ENCODE measurements at places on chromosomes 11 and 22. TPM values are rescaled to one million over a fixed set of nuclear protein-coding genes. Genes with fewer than 3 reads are reported as not detected.
A peak's percentile ranks its signal among the peaks of the same experiment; 100 is the strongest.

PDGFB gene
- 9.9 TPM for total RNA-seq

CPT1A gene
- total RNA-seq: 33.3 TPM

PYGM gene
- 22.4 TPM for total RNA-seq

- DNase-seq: no peak
- H3K4me3 ChIP-seq: no peak overlapping the region
- no peaks in the 10 kb centered on the region for H3K4me1 ChIP-seq
- no peak overlapping the region for H3K27ac ChIP-seq
- no peaks in the 10 kb centered on the region for H3K27me3 ChIP-seq
- no peaks in the 10 kb centered on the region for H3K36me3 ChIP-seq
Observed at GRCh38 chr11:23570828-23571227, 710.6 kb upstream of the CCDC179 start.

- no peak for DNase-seq
- H3K27ac ChIP-seq: no peak overlapping the region
- no peaks in the 10 kb centered on the region for H3K36me3 ChIP-seq
- H3K4me1 ChIP-seq: no peaks in the 10 kb centered on the region
Observed at GRCh38 chr11:83659466-83659865, 373.3 kb upstream of the CCDC90B start.

GRCh38 chr11:8095806-8096522 lies 15.0 kb downstream of the TUB start:
- no peaks in the 10 kb centered on the region for H3K36me3 ChIP-seq
- no peak overlapping the region for H3K27ac ChIP-seq
- no peaks in the 10 kb centered on the region for H3K27me3 ChIP-seq
- no peak overlapping the region for H3K4me3 ChIP-seq

DNA sequence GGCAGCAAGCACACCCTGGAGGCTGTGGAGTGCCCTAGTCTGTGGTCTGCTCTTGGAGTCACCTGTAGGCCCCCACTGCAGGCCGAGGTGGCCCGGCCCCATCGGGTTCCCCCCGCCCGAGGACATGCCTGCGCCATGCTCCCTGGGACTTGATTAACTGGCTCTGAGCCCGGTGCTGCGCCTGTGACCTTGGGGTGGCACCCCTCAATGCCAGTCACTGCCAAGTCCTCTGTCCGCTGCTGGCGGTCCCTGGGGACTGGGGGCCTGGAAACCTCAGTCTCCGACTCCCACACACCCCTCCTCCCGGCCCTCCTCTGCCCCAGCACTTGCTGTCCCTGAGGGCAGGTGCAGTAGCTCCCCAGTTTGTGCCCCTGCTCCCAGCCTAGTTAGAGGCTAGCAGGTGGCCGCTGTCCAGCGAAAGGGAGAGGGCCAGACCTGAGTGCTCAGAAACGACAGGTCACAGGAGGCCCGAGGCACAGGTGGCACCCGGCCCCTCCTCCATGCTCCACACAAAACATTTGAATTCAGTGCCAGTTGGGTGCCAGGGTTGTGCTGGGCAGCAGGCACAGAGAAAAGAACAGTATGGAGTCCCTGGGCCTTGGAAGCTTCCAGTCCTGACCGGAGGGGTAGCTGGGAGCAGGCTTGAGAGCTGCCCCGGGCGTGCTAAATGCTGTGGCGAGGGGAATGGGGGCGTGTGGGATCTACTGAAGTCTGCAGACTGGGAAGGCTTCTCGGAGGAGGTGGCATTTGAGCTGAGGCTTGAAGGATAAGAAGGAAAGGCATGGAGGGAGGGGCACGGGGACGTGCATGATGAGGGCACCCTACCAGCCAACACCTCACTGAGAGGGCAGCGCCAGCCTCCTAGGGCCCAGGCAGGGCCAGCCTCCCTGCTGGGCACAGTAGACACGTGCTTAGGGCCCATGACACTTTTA lies 16.4 kb upstream of the FLRT1 start:
- H3K27me3 ChIP-seq: no peaks in the 10 kb centered on the region
- H3K4me1 ChIP-seq: no peaks in the 10 kb centered on the region
- H3K4me3 ChIP-seq: no peak overlapping the region
- H3K27ac ChIP-seq: no peak overlapping the region
- no peak for DNase-seq

- no peaks in the 10 kb centered on the region for H3K36me3 ChIP-seq
- DNase-seq: peak; percentile 30
- peaks cover 7% of the 10 kb centered on the region for H3K4me1 ChIP-seq
- H3K27me3 ChIP-seq: no peaks in the 10 kb centered on the region
Observed at GRCh38 chr11:33687733-33688479, 12.7 kb downstream of the C11orf91 start.

DNA sequence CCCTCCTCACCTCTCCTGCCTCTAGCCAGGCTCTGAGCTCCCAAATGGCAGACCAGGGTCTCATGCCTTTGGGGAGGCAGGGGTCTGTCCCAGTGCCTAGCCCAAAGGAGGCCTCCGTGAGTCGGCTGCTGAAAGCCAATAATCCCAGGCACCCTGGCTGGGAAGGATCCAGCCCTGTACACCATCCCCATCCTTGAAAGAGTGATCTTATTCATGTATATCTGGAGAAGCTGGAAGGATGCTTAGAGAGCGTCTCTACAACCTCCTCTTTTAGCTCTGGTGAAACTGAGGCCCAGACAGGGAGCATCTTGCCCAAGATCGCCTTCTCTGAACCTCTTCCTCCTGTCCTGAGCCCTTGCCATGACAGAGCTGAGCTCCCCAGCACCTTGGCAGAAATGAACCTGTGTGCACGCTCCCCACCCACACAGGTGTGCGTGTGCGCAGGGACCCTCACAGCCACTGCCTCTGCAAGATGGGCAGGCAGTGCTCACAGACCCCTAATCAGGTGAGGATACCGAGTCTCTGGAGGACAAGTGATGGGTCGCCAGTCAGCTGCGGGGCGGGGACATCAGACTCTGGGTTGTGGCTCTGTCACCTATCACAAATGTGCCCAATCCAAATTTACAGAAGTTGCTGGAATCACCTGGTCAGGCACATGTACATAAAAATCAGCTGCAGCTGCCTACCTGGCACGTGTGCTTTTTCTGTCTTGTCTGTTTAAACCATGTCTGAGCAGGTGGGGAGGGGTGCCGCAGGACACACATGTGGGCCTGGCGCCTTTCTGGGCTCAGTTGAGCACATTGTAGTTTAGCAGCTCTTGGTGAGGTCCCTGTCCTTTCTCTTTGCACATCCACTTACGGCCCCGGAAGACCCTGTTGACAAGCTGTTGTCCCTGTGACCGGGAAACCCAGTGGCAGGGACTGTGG lies 49.3 kb upstream of the WNT7B start:
- peak overlapping the region; percentile 10 for H3K27ac ChIP-seq
- H3K36me3 ChIP-seq: no peaks in the 10 kb centered on the region
- DNase-seq: no peak
- H3K4me1 ChIP-seq: no peaks in the 10 kb centered on the region
- H3K4me3 ChIP-seq: no peak overlapping the region

GRCh38 chr11:106925245-106925644 lies 93.0 kb downstream of the GUCY1A2 start:
- no peaks in the 10 kb centered on the region for H3K27me3 ChIP-seq
- H3K36me3 ChIP-seq: no peaks in the 10 kb centered on the region
- H3K27ac ChIP-seq: no peak overlapping the region
- DNase-seq: no peak
- no peak overlapping the region for H3K4me3 ChIP-seq
- no peaks in the 10 kb centered on the region for H3K4me1 ChIP-seq

DNA sequence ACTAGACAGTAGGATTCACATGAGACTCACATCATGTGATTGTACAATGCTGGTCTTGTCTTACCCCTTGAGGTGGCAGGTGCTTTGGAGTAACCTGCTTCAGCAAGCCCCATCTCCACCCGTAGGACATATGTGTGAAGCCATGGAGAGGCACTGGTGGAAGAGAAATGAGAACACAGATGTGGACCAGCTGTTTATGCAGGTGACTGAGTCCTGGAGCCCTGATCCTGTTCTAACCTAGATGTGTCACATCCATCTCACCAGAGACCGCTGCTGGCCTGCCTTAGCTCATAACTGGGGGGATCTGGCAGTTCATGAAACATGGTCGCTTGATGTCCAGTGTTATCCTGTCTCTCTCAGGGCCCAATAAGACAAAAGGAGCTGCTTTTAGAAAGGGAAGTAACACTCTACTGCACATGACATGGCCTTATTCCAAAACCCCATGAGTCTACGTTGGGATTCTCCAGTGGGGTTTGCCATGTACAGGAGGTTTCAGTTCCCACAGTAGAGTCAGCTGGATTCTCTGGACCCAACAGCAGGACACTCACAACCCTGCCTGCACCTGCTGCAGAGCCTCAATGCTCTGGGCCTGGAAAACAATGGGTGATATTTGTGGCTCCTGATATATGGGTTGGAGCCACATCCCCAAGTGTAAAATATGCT lies 62.0 kb downstream of the GGTLC2 start:
- no peak for DNase-seq
- no peaks in the 10 kb centered on the region for H3K4me1 ChIP-seq
- H3K27ac ChIP-seq: no peak overlapping the region
- H3K4me3 ChIP-seq: no peak overlapping the region
- no peaks in the 10 kb centered on the region for H3K36me3 ChIP-seq
- H3K27me3 ChIP-seq: no peaks in the 10 kb centered on the region

DNA sequence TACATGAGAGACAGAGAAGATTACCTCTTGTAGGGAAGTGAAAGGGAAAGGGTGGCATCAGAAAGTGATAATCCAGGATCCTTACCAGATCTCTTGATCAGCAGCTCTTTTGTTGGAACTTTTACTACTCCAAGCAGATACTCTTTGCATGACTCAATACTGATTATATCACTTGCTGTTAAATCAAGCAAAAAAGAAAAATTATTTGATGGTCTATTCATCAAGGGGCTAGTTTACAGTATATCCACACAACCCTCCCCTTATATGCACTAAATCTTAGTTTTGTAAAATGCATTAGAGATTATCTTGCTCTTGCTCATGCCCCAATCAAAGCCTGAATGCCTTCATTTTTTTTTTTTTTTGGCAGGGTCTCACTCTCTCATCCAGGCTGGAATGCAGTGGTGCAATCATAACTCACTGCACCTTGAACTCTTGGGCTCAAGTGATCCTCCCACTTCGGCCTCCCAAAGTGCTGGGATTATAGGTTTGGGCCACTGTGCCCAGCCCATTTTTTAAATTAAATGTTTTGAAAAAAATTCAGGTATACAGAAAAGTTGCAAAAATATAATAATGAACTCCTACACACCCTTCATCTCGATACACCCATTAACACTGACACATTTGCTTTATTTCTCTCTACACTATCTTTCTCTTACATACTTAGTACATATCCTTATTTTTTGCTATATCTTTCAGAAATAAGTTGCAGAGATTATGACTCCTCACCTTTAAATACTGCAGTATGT lies 76.1 kb upstream of the UCP3 start:
- no peak for DNase-seq
- no peaks in the 10 kb centered on the region for H3K36me3 ChIP-seq
- no peaks in the 10 kb centered on the region for H3K27me3 ChIP-seq

DNA sequence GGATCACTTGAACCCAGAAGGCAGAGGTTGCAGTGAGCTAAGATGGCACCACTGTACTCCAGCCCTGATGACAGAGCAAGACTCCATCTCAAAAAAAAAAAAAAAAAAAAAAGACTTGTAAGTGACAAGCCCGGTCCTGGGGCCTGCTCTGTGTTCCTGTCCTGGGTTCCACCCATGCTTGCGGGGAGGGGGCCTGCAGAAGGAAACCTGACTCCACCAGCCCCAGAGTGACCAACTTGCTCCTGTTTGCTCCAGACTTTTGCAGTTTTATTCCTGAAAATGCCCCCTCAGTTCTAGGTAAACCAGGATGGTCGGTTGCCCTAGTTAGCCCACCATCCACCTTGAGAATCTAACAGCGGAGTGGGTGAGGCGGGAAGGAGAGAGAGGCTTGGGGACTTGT lies 10.1 kb upstream of the LRP5 start:
- H3K4me3 ChIP-seq: no peak overlapping the region
- no peaks in the 10 kb centered on the region for H3K27me3 ChIP-seq
- no peaks in the 10 kb centered on the region for H3K36me3 ChIP-seq

DNA sequence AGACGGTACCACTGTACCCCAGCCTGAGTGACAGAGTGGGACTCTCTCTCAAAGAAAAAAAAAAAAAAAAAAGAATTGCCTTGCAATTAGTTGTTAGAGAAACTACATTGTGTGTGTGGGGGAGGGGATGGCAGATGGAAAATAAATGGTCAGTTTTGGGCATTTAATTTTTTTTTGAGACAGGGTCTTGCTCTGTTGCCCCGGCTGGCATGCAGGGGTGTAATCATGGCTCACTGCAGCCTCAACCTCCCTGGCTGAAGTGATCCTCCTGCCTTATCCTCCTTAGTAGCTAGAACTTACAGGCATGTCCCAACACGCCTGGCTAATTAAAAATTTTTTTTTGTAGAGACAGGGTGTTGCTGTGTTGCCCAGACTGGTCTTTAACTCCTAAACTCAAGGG lies 36.4 kb downstream of the WEE1 start:
- H3K27me3 ChIP-seq: no peaks in the 10 kb centered on the region
- no peak for DNase-seq
- H3K4me3 ChIP-seq: no peak overlapping the region

GRCh38 chr11:110098645-110099044 lies 5.5 kb downstream of the ZC3H12C start:
- H3K4me3 ChIP-seq: no peak overlapping the region
- H3K4me1 ChIP-seq: no peaks in the 10 kb centered on the region
- no peaks in the 10 kb centered on the region for H3K27me3 ChIP-seq
- DNase-seq: no peak
- H3K36me3 ChIP-seq: no peaks in the 10 kb centered on the region

GRCh38 chr11:116454020-116454645 lies 318.7 kb downstream of the BUD13 start:
- DNase-seq: peak; percentile 40
- H3K4me1 ChIP-seq: peaks cover 2% of the 10 kb centered on the region
- H3K27me3 ChIP-seq: peaks cover 2% of the 10 kb centered on the region
- H3K36me3 ChIP-seq: no peaks in the 10 kb centered on the region
- H3K4me3 ChIP-seq: no peak overlapping the region
- no peak overlapping the region for H3K27ac ChIP-seq

DNA sequence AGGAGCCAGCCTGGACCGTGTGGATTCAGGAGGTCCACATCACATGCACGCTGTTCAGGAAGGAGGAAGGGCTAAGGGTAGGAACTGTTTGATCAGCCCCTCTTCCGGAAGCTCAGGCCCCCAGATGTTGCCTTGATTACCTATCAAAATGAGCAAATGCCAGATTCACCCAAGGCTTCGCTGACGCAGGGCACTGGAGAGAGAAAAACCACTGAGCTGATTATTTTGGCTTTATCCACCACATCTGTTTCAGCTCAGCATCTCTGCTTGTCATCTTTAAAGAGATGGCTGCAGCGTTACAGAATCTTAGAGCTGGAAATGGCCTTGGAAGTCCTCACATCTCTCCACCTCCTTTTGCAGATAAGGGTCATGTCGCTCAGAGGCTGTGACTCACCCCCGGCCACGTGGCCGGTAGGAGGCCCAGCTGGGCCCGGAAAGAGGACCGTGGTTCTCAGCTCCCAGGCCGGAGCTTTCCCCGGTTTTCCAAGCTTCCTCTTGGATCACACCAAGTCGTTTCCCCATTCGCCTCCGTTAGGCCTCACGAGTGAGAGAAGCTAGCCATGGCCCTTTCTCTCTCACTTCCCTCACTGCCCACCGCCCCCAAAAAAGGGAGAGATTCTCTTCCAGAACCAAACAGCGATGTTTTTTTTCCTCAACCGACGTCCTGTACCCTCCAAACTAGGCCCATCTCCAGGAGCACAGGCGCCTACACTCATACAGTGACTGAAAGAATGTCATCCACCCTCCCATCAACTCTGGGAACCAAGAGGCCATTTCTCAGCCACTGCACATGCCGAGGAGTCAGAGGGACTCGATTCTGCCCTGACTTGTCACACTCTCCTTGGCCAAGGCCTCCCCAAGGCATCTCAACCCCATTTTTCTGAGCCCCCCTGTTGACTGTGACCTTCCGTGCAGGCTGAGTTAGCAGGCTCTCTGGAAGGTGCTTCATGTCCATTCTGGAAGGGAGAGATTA lies 37.6 kb downstream of the LIF start:
- no peak for DNase-seq
- H3K27me3 ChIP-seq: no peaks in the 10 kb centered on the region
- H3K36me3 ChIP-seq: no peaks in the 10 kb centered on the region
- H3K27ac ChIP-seq: peak overlapping the region; percentile 26
- H3K4me1 ChIP-seq: no peaks in the 10 kb centered on the region
- H3K4me3 ChIP-seq: no peak overlapping the region
